ENCODE measurements at places on chromosomes 1 and 21.
A peak's percentile ranks its signal among the peaks of the same experiment; 100 is the strongest.

DNA sequence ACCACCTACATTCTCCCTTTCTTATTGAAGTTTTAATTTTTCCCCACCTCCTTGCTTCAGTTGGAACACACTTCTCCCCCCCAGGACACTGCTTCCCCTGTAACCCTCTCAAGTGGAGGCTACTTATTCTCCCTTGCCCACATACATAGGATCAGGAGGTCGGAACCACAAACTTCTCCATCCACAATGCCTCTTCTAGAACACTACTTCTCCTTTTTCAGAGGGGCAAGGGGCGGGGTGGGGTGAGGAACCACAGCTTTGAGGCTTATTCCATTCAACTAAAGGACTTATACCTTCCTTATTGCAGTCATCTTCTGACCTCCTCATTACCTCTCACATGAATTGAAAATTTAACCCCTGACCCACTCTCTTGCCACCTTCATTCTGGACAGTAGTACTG is 81.3 kb downstream of the NEK7 start:
- DNase-seq = no peak

GRCh38 chr1:47510282-47510811 is 72.5 kb downstream of the FOXD2 start:
- no peak for DNase-seq

DNA sequence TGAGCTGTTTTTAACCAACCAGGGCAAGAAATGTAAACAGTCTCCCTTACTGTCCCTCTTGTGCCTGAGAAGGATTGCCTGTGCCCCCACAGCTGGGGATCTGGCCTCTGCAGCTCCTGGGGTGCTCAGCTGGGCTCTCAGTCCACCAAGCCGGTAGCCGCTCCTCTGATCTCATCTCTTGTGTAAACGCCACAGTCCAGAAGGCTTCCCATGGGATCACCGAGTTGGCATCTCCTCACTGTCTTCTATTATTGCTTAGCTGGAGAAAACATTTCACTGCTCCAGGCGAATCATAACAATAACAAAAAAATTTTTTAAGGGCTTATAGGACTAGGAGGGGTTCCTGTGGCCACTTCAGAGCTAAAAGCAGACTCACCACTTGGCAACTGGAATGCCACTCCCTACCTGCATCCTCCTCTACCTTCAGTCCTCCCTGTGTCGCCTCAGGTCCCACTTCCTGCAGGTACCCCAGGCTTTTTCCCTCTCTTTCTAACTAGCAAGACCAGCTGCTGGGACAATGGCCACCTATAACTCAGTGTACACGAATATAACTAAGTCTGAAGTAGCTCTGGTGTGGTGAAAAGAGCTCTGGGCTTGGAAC is 75.8 kb downstream of the ATP1A1 start:
- DNase-seq = no peak

- no peak for DNase-seq
Observed at GRCh38 chr1:183674886-183675285, 21.8 kb upstream of the APOBEC4 start.

- peak; percentile 69 for DNase-seq
Observed at GRCh38 chr21:15667010-15667409, 62.8 kb upstream of the USP25 start.

DNA sequence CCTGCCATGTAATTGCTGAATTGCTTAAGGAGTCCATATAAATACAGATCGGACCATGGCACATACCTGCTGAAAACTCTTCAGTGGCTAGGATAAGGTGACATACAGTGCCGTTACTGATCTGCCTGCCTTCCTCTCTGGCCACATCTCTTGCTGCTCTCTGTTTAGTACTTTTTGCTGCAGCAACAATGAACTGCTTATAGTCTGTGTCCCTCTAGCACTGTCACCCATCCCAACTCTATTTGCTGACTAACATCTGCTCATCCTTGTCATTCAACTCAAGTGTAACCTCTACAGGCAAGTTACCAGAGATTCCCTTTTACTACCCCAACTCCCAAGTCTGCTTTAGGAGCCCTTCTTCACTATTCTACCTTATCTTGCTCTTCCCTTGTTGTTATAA is 65.6 kb downstream of the GTF2B start:
- no peak for DNase-seq

- DNase-seq = no peak
Observed at GRCh38 chr1:38328278-38329035, 281.9 kb upstream of the POU3F1 start.

GRCh38 chr1:246404078-246404477 is 103.0 kb downstream of the SMYD3 start:
- no peak for DNase-seq

- DNase-seq = no peak
Observed at GRCh38 chr1:145711213-145711651, 4.1 kb upstream of the PDZK1 start.

DNA sequence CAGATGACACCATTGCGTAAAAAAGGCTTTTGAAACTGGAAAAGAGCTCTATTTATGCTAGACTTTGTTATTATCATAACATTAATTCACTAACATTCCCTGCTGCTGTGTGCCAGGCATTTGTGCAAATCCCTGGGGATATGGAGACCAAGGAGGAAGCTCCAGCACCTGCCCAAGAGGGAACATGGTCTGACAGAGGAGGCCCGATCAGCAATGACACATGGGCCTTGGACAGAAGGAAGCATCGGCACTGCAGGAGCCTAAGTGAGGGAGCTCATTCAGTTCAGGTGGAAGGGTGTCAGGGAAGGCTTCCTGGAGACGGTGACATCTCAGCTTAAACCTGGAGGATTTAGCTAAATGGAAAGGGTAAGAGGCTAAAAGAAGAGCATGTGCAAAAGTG is 13.9 kb downstream of the CAMK2N1 start:
- no peak for DNase-seq

DNA sequence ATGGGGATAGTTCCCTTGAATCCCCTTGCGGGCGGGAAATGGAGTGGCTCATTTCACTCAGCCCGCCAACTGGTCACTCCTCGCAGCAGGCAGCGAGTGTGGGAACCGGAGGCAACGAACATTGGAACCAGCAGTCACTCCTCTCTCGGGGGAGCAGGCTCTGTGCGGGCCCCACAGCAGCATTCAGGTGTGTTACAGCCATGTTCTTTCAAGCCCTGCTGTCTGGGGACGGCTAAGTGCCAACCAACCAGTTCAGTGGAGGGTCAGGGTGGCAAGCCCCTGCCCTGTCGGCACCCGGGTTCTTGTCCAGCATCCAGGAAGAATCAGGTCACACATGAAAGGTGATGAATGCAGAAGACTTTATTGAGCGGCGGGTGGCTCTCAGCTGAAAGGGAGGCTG is 370.5 kb downstream of the NUF2 start:
- no peak for DNase-seq

- DNase-seq = no peak
Observed at GRCh38 chr1:181318858-181319235, 164.5 kb upstream of the CACNA1E start.

GRCh38 chr21:30245061-30245460 is 29.2 kb upstream of the CLDN8 start:
- no peak for DNase-seq

GRCh38 chr1:224434691-224435317 is at the start of gene WDR26:
Gene WDR26, minus strand, starts transcription at chr1:224434797.
- DNase-seq = peak; percentile 66

DNA sequence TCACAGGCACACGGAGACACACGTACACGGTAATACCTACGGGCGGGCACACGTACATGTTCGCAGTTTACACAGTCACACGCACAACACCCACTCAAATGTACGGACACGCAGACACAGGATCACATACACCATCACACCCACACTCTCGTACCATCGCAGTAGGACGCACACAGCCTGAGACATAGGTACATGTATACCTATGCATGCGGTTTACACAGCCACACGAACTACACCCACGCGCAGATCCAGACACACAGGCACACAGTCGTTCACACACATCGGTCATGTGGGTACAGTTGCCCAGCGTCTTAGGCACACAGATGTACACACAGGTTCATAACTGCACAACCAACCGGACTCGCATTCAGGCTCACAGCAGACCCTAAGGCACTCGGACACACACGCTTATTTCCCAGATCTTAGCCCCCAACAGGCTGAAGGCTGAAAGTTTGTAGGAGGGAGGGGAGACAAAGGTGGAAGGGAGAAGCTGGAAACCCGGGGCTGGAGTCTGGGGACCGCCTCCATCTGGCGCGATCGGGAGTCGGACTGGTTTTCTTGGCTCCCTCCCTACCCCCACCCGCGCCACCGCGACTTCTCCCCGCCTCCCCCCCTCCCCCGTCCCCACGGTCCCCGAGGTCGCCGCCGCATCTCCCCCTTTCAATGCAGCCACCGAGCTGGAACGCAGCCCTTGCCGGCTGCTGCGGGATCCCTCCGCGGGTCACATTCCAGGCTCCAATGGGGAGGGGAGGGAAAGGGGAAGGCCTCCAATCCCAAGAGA is 51.9 kb upstream of the SYNC start:
- DNase-seq = no peak

GRCh38 chr1:241612533-241613477 is 27.4 kb downstream of the CHML start:
- DNase-seq = peak; percentile 72

DNA sequence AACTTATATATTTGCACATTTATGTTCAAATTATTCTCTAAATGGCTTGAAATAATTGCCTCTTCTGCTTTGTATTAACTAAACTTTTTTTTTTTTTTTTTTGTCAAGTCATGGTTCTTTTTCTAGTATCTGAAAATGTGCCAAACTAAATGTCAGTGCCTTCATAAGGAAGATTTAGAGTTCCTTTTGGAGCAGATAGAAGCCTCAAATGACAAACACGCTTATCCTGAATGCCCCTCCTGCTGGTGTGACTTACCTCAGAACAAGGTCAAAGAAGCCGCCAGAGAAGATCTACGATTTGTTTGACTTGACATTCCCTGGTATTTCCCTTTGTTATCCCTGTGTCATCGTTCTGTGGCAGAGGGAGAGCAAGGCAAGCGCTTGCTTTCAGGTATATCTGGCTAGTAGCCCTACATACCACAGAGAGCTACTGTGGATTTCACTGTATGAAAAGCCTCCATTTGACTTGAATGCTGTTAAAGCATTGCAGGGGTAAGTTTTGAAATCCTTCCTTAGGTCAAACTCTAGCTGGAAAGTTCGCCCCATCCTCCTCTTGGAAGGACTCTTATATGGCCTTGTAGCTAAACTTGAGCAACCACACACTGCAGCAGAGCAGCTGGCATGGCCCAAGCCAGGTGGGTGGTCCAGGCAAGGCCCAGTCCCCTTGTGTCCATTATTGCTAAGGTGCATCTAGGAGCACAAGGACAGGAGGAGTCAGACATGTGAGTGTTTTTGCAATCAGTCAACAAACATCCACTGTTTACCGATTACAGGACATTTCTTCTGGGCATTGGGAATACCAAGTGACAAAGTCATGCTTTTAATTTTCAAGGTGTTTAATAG is 285.4 kb upstream of the USP25 start:
- no peak for DNase-seq

DNA sequence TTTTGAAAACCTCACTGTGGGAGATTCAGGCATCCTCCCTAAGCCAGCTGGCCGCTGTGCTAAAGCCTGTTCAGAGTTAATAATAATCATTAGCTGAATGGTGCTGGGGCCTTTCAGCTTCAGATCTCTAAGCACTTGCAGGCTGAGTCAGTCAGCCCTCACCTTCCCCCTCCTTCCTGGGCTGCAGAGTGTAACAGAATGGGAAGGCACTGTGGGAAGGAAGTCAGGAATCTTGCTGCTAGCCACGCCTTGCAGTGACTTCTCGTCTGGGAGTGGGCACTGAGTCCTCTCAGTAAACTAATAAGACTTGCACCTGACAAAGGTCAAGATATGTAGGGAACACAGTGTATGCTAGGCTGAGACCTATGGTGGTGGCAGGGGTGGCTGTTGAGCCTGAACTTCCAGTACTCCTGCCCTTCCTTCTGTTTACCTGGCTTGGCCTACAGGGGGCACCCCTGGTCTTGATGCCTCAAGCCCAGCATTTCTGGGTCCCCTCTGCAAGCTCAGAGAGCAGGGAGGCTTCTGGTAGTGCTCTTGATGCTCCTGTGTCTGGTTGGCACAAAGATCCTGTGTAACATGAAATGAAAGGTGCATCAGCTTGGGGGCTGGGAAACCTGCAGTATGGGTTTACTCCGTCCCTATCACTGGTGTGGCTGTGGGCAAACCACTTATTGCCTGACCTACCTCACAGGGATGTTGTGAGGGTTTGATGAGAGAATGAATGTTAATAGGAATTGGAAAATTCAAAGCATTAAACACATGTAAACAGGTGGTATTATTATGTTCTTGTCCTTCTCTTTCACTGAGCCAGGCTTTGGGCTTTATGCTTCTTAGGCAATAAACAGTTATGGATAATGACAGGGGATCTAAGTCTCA is 6.0 kb downstream of the CYB561D1 start:
- DNase-seq = no peak

- peak; percentile 29 for DNase-seq
Observed at GRCh38 chr21:39842741-39843459, 24.3 kb upstream of the PCP4 start.

- peak; percentile 42 for DNase-seq
Observed at GRCh38 chr1:87117761-87118368, 203.4 kb downstream of the HS2ST1 start.

DNA sequence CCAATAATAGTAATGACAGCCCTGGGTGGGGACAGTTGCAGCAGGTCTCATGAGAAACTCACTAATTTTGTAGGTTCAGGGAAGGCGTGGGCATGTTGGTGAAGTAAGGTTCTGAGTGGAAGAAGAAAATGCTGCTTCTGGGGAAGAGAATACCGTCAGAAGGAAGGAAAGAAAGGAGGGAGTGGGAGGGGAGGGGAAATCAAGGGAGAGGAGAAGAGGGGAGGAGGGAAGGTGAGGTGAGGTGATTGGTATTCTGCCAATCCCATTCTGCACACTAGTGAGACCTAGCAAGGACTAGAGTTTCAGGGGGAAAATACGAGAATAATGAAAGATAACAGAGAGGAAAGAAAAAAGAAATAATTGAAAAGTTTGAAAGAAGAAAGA is 32.4 kb upstream of the MGST3 start:
- DNase-seq = no peak

GRCh38 chr1:161738627-161739287 is 10.8 kb upstream of the DUSP12 start:
- DNase-seq = peak; percentile 62

DNA sequence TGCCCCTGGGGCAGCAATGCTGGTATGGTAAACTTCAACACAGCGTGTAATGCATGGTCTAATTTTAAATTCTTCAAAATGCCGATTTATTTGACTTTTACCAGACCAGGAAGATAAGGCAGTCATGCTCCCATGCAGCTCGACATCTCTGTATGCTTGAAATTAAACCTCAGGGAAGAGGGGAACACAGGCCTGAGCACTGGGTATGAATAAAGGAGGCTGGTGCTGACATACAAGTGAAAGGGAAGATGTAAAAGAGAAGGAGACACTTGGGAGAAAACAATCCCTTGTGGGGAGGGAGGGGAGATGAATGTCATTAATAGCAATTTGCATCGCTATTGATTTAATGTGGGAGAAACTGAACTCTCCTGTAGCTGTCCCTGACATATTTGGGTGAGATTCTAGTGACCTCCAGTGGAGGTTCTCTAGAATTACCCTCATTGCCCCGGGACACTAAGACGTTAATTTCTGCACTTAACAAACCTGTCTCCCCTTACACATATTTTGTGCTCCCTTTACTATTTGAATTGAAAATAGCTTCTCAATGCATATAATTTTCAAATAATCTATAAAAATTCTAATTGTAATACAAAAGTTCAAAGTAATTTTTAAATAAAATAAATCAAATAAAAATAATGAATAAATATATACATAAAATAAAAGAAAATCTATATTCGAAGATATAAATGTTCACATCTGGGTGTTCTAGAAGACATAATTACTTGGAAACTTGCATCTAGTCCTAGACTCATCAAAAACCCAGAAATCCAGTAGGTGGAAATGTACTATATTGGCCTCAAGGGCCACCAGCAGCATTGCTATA is 283.1 kb downstream of the LMX1A start:
- peak; percentile 22 for DNase-seq

Data from fibroblast of skin of left quadriceps (primary cell).